ENCODE measurements at places on chromosomes 7 and 10.

- no peak for DNase-seq
These were observed 45.1 kb upstream of the PLEKHA1 start for GRCh38 chr10:122329416-122329815.

DNA sequence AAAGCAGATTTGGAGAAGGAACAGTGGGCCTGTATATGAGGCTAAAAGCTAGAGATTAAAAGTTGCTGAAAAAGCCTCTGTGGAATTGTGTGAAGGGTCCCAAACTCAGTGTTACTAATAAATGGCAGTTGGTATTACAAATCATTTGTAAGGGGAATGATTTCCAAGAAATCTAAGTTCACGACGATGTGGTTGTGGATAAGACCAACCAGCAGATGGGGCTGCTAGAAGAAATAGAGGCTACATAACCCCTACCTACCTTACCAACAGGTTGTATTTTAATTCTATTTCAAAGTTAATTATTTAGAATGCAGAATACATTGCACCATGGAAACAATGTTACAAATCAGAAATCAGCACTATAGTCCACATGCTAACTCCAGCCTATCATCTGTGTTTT is 377.1 kb downstream of the HPSE2 start:
- no peak for DNase-seq

DNA sequence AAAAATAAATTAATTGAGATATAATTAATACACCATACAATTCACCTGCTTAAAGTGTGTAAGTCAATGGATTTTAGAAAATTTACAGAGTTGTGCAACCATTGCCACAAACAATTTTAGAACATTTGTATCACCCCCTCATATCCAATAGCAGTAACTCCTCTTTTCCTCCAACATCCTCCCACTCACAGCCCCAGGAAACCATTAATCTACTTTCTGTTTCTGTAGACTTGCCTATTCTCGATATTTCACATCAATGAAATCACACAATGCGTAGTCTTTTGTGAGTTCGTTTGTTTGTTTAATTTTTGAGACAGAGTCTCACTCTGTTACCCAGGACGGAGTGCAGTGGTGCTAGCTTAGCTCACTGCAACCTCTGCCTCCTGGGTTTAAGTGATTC is 13.7 kb upstream of the HERC4 start:
- DNase-seq, result no peak

GRCh38 chr7:82985144-82985802 is 177.4 kb downstream of the PCLO start:
- DNase-seq, result no peak

All from stimulated activated CD4-positive, alpha-beta T cell treated with anti-CD3 and anti-CD28 coated beads, Interleukin-4, amount 100 ng/mL, for 48 hours (primary cell).